A549 treated with ZK216348 at 1 μM for 4 hours (cell line): ENCODE measurements at places on chromosomes 2 and 18. TPM values are rescaled to one million over a fixed set of nuclear protein-coding genes. Genes with fewer than 3 reads are reported as not detected.

SCG2 gene
- 0.86 to 1.3 TPM (median 1.2 TPM) in 5 replicates for total RNA-seq

BIRC6 gene
- total RNA-seq, result 29.0 to 36.8 TPM (median 29.4 TPM) in 5 replicates

DYNAP gene
- not detected in 5 replicates for total RNA-seq

INPP5D gene
- total RNA-seq, result 0.12 to 1.1 TPM (median 0.61 TPM) in 5 replicates

RNF144A gene
- total RNA-seq, result 5.3 to 8.9 TPM (median 7.4 TPM) in 5 replicates

MEP1B gene
- total RNA-seq, result 0.09 TPM in 1 of 5 replicates, not detected in the others

KHK gene
- 7.5 to 10.4 TPM (median 9.1 TPM) in 5 replicates for total RNA-seq

ACMSD gene
- not detected in 5 replicates for total RNA-seq

TBR1 gene
- not detected in 5 replicates for total RNA-seq

TUBA4A gene
- total RNA-seq, result 299 to 359 TPM (median 345 TPM) in 5 replicates

FZD7 gene
- 4.4 to 7.3 TPM (median 6.0 TPM) in 5 replicates for total RNA-seq

NEU4 gene
- total RNA-seq, result 0.19 to 0.41 TPM (median 0.23 TPM) in 5 replicates

HADHB gene
- total RNA-seq, result 85.7 to 105 TPM (median 99.1 TPM) in 5 replicates

ATP8B1 gene
- 5.9 to 10.4 TPM (median 8.3 TPM) in 5 replicates for total RNA-seq

BARD1 gene
- 4.5 to 9.9 TPM (median 5.3 TPM) in 5 replicates for total RNA-seq

GALNT13 gene
- total RNA-seq, result 7.2 to 15.2 TPM (median 10.7 TPM) in 5 replicates

ATP5F1A gene
- 292 to 334 TPM (median 315 TPM) in 5 replicates for total RNA-seq

GPAT2 gene
- not detected in 5 replicates for total RNA-seq

CNDP1 gene
- total RNA-seq, result not detected in 5 replicates

SRBD1 gene
- 7.3 to 10.3 TPM (median 8.5 TPM) in 5 replicates for total RNA-seq

PRKAG3 gene
- total RNA-seq, result not detected in 5 replicates

MSGN1 gene
- not detected in 5 replicates for total RNA-seq

CHCHD5 gene
- 52.6 to 67.5 TPM (median 61.6 TPM) in 5 replicates for total RNA-seq

CHRND gene
- total RNA-seq, result not detected in 5 replicates

ITGA6 gene
- total RNA-seq, result 31.0 to 52.4 TPM (median 47.2 TPM) in 5 replicates

TMX3 gene
- total RNA-seq, result 15.7 to 24.2 TPM (median 21.4 TPM) in 5 replicates

PSME4 gene
- total RNA-seq, result 43.2 to 48.1 TPM (median 43.4 TPM) in 5 replicates

COMMD1 gene
- total RNA-seq, result 38.1 to 46.2 TPM (median 40.1 TPM) in 5 replicates

STAT4 gene
- total RNA-seq, result 3.3 to 5.7 TPM (median 4.1 TPM) in 5 replicates

UGT1A4 gene
- total RNA-seq, result not detected in 5 replicates

TNFAIP6 gene
- 0.55 to 1.9 TPM (median 1.2 TPM) in 5 replicates for total RNA-seq

QPCT gene
- 16.7 to 20.7 TPM (median 18.6 TPM) in 5 replicates for total RNA-seq

DOCK10 gene
- 28.3 to 39.3 TPM (median 33.5 TPM) in 5 replicates for total RNA-seq

IL36RN gene
- 0.06 to 0.13 TPM in 2 of 5 replicates, not detected in the others for total RNA-seq

PFN4 gene
- total RNA-seq, result 1.0 to 1.3 TPM (median 1.1 TPM) in 5 replicates

ANKRD29 gene
- total RNA-seq, result 14.5 to 18.0 TPM (median 16.7 TPM) in 5 replicates

ZNF512 gene
- total RNA-seq, result 15.5 to 19.4 TPM (median 18.4 TPM) in 5 replicates

AKAIN1 gene
- not detected in 5 replicates for total RNA-seq

IL1F10 gene
- not detected in 5 replicates for total RNA-seq

SERPINB3 gene
- 0.12 to 0.19 TPM (median 0.14 TPM) in 4 of 5 replicates, not detected in the other for total RNA-seq

FAM237A gene
- total RNA-seq, result not detected in 5 replicates

MYO5B gene
- total RNA-seq, result 8.4 to 12.8 TPM (median 11.0 TPM) in 5 replicates

COL3A1 gene
- total RNA-seq, result 0.11 to 0.28 TPM (median 0.15 TPM) in 5 replicates

CETN1 gene
- total RNA-seq, result not detected in 5 replicates

MRPL33 gene
- 294 to 625 TPM (median 311 TPM) in 5 replicates for total RNA-seq

OR6B2 gene
- total RNA-seq, result not detected in 5 replicates
